ENCODE measurements at places on chromosomes 1 and 21.

- no peak for DNase-seq
These were observed 192.3 kb upstream of the HMCN1 start for GRCh38 chr1:185541871-185542301.

GRCh38 chr1:22788254-22788661 lies 77.6 kb downstream of the EPHB2 start:
- DNase-seq: no peak

GRCh38 chr1:244992833-244993232 lies 128.5 kb upstream of the HNRNPU start:
- no peak for DNase-seq

- DNase-seq: no peak
These were observed 7.1 kb upstream of the ZNF697 start for GRCh38 chr1:119655154-119655553.

All from effector memory CD4-positive, alpha-beta T cell (primary cell).